ENCODE measurements at places on chromosomes 7 and 10. TPM values are rescaled to one million over a fixed set of nuclear protein-coding genes. Genes with fewer than 3 reads are reported as not detected.

- no peak for DNase-seq
Measured at GRCh38 chr10:58546722-58547445, 34.2 kb downstream of the BICC1 start.

DNA sequence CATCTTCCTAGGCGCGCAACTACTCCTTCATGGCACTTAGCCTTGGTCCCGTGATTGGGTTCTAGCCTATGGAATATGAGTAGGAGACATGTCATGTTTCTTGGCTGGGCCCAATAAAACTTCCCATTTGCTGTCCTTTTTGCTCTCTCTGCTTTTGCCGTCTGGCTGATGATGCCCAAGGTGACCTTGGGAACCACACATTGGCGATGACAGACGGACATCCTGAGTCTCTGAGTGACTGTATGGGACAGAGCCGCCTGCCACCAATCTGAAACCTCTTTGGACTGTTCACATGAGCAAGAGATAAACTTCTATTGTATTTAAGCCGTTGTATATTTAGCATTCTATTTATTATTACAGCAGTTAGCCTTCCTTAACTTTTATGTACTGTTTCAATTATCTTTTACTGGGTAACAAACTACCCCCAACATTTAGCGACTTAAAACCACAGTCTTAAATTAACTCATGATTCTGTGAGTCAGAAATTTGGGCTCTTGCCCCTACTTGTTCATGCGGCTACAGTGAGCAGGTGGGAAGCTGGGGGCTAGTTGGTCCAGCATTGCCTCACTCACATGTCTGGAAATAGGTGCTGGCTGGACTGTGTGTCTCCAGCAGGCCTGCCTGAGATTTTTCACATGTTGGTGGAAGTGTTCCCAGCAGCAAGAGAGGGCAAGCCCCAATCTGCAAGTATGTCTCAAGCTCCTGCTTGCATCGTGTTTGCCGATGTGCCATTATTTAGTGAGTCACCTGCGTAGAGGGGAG lies 71.7 kb downstream of the NOD1 start:
- DNase-seq: no peak

DNA sequence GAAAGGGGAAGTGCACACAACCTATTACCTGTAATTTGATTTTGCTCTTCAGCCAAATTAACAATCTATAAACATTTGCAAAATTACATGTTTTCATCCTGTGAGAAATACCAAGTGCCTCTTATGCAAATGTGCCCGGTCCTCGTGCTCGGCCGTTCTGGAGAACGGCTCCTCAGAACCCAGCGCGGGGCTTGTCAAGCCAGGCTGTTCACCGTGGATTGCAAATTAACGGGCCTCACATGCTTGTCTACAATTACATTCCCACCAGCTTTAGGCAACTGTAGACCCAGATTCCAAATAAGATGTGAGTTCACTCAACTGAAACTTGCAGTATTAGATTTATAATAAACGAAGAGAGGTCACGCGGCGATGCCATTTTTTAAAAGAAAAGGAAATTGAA lies 8.8 kb downstream of the FOXL3 start:
- no peak for DNase-seq

GRCh38 chr7:50595491-50596102 lies 30.4 kb upstream of the DDC start:
- DNase-seq: peak; percentile 67

GRCh38 chr7:125450749-125451148 lies 521.1 kb upstream of the POT1 start:
- DNase-seq: no peak

- peak; percentile 62 for DNase-seq
Measured at GRCh38 chr10:77165445-77166208, 472.0 kb downstream of the KCNMA1 start.

- peak; percentile 44 for DNase-seq
Measured at GRCh38 chr10:113775686-113776294, 24.3 kb downstream of the PLEKHS1 start.

GRCh38 chr7:40437498-40437897 lies 302.7 kb downstream of the SUGCT start:
- DNase-seq: no peak

- DNase-seq: peak; percentile 93
Measured at GRCh38 chr7:156640257-156640948, at the start of gene RNF32. Gene RNF32, plus strand, starts transcription at chr7:156640774. Its CDS starts 3,104 bp downstream, at chr7:156643878.

GRCh38 chr7:46600340-46600739 lies 679.3 kb upstream of the IGFBP3 start:
- no peak for DNase-seq

DNA sequence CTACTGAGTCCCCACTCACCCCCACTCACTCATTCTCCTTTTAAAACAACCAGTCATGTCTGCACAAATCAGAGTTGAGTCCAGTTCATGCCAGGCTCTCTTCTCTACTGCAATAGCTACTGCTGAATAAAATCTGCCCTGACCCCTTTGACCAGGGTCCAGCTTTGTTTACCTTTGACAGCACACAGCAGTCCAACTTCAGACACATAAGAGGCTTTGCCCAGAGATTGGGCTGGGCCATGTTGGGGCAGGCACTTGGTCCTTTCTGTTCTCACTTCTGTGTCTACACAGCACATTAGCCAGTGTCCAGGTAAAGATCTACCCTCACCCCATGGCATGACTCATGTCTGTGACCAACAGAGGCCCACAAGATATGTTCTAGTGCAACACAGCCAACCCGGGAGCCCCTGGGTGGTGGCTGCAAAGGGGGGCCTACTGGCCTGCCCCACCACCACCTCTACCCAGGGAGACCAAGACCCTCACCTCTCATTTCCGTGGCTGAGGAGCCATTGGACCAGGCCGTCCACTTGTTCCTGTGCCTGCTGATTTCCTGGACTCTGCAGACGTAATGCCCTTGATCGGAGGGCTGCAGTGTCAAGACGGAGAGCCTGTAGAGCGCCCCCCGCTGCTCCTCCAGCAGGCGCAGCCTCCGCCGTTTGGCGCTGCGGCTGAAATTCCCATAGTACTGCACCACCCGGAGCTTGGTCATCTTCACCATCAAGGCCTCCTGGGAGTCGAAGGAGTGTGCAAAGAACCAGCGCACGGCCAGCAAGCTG lies 8.0 kb downstream of the VSTM4 start:
- DNase-seq: no peak

GRCh38 chr7:144842377-144842851 lies 6.6 kb upstream of the TPK1 start:
- DNase-seq: peak; percentile 31

GRCh38 chr10:49556723-49557122 lies 17.8 kb upstream of the ERCC6 start:
- no peak for DNase-seq

- no peak for DNase-seq
Measured at GRCh38 chr10:4982764-4983226, 19.6 kb downstream of the AKR1C1 start.

DNA sequence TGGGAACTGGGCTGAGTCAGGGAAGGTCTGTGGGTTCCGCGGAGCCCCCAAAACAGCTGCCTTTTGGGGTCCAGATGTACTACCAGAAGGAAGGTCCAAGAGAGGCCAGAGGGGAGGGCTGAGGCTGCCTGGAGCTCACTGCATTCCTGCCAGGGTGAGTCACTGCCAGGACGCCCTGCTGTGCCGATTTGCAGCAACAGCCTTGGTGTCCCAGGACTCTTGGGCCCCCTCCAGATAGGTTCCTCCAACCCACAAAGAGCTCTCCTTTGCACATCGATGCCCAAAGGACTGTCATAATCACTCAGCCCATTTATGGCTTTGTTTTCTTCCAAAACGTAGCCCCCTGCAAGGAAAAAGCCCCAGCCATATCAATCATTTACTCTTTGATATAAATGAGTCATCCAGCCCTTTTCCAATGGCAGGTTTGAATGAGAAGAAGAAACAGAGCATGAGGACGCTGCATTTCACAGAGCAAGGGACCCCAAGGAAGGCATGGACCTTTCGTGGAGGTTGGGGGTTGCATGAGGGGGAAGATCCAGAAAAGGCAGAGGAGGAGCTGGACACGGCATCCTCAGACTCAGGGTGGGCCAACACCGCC lies 32.2 kb upstream of the COL13A1 start:
- no peak for DNase-seq

DNA sequence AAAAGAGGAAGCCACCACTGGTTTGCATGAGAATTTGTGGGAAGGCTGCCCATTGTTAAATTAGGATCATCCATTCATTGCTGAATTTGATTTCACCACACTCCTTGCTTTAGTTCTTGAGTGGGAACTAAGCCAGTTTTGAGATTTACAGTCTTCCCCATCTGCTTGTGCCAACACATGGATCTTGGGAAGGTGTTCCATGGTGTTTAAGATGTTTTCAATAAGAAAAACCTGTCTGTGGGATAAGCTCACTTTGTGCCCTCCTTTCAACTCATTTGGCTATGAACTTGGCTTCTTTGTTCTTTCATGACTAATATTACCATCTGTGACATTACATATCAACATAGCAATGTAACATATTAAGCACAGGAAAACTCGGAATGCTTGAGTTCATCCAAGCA lies 73.2 kb downstream of the INHBA start:
- DNase-seq: no peak

- no peak for DNase-seq
Measured at GRCh38 chr7:41641011-41641664, 61.8 kb downstream of the INHBA start.

- DNase-seq: no peak
Measured at GRCh38 chr10:44939691-44940401, 19.8 kb upstream of the RASSF4 start.

DNA sequence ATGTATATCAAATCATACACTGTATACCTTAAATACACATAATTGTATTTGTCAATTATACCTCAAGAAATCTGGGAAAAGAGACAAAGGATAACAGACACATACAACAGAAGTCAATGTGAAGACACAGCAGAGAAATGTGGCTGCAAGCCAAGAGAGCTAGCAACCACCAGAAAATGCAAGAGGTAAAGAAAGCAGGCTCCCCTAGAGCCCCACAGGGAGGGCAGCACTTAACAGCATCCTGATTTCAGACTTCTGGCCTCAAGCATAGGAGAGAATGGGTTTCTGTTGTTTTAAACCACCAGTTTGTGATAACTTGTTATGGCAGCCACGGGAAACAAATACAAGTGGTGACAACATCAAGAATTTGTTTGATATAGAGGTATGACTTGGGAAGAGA lies 1197.2 kb downstream of the SORCS1 start:
- no peak for DNase-seq

GRCh38 chr7:107971613-107972012 lies 31.3 kb downstream of the LAMB1 start:
- DNase-seq: no peak

DNA sequence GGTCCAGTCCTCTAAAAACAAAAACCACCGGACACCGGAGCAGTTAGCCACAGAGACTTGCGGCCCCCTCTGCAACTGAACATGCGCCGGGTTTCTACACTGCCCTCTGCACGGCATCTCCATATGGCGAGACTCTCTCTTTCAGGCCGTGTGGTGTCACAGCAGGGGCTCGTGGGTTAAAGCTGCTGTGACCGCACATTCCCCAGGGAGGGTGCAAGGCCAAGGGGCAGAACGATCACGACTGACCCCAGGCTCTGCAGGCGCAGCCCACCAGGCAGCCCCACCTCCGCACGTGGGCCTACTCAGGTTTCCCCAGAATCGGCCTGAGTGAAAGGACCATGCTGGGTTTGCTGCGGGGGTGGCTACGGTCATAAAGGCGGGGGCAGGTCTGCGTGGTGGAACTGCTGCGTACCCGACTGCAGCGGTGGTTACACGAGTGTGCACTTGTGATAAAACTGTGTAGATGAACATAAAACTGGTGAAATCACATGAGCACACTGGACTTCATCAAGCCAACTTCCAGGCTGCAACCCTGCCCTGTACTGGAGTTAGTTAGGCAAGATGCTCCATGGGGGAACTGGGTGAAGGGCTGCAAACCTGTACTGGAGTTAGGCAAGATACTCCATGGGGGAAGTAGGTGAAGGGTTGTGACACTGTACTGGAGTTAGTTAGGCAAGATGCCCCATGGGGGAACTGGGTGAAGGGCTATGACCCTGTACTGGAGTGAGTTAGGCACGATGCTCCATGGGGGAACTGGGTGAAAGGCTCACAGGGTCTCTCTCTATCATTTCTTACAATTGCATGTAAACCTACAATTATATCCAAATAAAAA lies 81.4 kb upstream of the PPP2R2D start:
- DNase-seq: no peak

The GPC2 gene
- 0.61 TPM for polyA plus RNA-seq

The SH3PXD2A gene
- polyA plus RNA-seq: 10.9 TPM

The TSPAN15 gene
- polyA plus RNA-seq: 68.4 TPM

Data from lung (tissue), 17 donors.